ENCODE measurements at places on chromosomes 11 and 22.

DNA sequence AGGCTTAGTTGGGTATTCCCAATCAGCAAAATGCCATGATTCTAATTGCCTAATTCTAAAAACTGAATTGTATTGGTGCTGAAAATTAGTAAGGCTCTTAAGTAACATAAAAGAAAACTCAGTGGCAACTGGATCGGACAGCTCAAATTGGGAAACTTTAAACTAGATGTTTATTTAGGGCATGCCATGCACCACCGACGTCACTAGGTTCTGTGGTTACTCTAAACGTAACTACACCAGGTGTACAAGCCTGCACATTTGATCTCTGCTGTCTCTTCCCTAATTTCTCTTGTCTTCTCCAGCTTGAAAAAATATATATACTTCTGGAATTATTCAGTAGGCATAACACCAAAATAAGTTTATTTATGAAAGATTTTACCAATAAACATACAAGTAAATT, 378.2 kb downstream of the DCDC1 start:
- DNase-seq: no peak

GRCh38 chr22:33443683-33444082, 385.5 kb upstream of the SYN3 start:
- DNase-seq: no peak

DNA sequence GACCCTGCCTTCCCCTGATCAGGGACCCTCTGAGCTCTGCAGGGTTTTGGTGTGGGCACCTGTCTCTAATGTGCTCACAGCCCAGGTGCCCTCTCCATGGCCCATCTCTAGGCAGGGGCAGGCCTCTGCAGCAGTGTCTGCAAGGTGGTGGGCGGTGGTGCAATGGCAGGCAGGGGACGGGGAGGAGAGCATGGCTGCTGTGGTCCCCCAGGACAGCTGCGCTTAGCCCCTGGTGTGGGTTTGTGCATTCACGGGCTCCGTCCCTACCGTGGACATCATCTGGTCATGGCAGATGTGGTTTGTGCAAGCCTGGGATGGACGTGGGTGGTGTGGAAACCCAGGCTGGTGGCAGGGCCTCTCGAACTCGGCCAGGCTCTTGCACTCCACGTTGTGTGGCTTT, 443.1 kb downstream of the TBC1D22A start:
- DNase-seq: no peak

- DNase-seq: peak; percentile 61
Observed at GRCh38 chr11:72471005-72471898, 36.9 kb upstream of the CLPB start.

DNA sequence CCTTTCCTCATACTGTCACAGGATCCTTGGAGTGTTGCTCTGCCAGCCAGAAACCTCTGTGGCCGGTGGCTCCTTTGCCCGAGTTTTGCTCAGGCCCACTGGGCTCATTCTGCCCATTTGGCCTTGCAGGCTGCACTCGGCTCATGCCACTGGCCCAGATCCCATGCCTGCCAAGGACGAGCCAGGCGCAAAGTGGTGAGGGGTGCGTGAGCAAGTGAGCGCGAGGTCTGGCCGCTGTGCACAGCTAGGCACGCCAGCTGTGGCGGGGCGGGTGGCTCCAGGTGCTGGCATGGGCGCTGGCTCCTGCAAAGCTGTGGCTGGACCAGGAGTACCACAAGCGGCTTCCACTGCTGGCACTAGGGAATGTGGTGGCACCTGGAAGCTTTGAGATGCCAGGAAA, 2.8 kb upstream of the RNF141 start:
- no peak for DNase-seq

GRCh38 chr11:42161886-42162285, 702.4 kb upstream of the LRRC4C start:
- no peak for DNase-seq

GRCh38 chr11:12717851-12718291, 43.6 kb downstream of the TEAD1 start:
- no peak for DNase-seq

DNA sequence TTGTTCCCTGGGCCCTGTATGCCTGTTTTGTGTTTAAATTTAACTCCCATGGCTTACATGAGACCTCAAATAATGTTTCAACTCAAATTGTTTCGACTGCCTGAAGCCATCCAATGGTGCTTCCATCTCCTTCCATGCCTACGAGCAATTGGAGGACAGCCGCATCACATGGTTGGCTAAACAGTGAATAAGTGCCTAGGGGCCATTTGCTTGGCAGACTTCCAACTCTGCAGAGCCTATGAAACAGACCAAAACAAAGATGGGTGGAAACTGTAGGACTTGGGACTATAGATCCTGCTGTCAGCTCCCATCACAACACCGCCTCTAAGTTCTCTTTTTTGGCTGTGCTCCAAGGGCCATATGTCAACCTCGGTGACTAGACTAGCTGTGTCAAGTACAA, 84.1 kb downstream of the PARVA start:
- DNase-seq: no peak

GRCh38 chr22:25083807-25084200, 115.9 kb upstream of the CRYBB3 start:
- DNase-seq: no peak

GRCh38 chr11:44577231-44577830, 11.9 kb downstream of the CD82 start:
- no peak for DNase-seq

DNA sequence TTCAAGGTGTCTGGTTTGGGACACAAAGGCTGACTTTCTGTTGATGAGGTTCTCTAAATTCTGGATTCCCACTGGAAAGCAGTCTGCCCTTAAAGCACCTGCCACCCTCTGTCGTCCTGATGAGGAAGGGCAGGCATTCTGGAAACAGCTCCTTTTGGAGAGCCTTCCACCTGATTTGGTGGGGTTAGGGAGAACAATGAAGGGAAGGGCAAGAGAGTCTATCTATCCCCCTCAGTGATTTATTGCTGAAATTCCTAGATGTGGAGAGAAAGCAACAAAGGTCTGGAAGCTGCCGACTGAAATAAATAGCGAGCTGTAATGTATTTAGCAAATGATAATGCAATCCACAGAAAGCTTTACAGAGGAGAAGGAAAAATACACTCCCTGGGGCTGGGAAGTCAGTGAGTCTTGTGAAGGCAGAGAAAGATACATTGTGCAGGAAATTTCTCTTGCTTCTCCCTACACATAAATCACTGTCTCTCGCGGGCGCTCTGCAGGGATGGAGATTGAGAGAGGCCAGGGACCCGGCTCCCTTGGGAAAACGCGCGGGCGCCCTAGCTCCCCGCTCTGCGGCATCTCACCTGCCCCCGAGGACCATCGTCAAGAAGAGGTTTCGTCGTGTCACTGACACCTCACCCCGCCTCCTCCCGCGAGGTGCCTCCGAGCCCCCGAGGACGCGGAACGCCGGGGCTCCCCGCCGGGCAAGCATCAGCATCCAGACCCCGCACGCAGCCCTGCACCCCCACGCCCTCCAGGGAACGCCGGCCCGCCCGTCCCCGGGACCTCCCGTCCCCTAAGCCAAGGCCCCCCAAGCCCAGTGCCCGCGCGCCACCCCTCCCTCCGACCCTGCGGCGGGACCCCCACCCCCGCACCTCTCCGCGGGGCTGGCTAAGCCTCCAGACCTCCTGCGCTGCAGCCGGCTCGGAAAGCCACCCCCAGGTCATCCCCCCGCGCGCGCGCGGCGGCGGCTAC, 673 bp downstream of the CDON start:
- peak; percentile 23 for DNase-seq

GRCh38 chr11:70270877-70271648, 573 bp downstream of the PPFIA1 start:
- DNase-seq: no peak

- DNase-seq: no peak
Observed at GRCh38 chr11:61293867-61294716, 1.0 kb downstream of the VWCE start.

GRCh38 chr11:35082321-35083180, 56.4 kb upstream of the CD44 start:
- DNase-seq: peak; percentile 81

DNA sequence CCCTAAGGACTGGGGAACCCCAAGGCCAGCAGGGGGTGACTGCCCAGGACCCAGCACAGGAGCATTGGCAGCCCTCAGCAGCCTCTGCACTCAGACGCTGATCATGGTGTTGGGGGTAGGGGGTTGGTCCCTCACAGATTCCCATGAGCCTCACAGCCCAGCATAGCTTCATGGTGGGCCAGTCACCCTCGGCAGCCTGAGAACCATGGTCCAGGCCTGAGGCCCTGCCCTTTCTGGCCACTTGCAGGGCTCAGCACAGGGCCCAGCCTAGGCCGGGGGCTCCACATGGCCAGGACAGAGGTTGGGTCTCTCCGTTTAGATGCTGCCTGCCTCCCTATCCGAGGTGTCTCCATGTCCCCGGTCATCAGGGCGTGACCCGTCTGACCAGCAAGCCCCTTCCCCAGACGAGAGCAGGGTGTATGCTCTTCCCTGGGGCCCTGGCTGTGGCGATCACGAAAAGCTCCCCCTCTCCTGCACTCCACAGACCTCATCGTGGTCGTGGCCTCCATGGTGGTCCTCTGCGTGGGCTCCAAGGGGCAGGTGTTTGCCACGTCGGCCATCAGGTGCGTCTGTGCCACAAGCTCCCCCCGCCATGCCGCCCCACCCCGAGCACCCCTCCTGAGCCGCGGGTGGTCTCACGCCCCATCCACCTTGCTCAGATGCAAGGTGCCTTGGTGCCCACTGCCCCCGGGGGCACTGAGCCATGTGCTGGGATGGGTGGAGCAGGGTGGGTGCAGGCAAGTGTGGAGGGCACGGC, 126.2 kb downstream of the KCNQ1 start:
- no peak for DNase-seq

- no peak for DNase-seq
Observed at GRCh38 chr11:10376061-10376460, 71.2 kb downstream of the ADM start.

DNA sequence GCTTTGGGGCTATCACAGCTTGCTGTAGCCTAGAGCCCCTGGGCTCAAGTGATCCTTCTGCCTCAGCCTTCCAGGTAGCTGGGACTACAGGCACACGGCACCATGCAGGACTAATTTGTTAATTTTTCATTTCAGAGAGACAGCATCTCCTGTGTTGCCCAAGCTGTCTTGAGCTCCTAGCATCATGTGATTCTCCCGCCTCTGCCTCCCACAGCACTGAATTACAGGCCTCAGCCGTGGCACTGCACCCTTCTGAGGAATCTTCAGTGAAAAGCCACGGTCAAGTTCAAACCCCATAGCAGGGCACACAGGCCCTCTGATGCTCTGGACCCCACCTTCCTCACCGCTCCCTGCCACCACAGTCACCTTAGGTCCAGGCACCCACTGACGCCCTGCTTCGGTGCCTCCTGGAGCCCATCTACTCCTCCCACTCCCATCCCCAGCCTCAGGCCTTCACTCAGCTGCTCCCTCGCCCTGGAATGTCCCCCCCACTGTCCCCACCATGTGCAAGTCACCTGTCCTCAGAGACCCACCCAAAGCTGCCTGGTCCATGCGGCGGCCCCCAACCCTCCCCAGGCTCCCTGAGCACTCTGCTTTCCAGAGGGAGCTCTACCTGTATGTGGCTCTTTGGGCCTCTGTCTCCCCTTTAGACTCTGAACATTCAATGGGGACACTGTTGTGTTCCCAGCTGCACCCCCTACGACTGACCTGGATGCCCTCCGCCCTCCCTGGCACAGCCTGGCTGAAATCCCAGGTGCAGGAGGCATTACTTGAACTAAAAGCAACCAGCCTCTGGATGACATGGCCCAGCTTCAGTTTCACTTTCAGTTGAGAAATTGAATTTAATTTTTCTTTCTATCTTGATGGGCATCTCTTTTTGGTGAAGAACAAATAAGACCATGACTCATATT, 1.6 kb downstream of the APOL2 start:
- DNase-seq: no peak

- no peak for DNase-seq
Observed at GRCh38 chr22:38267086-38267485, 5.7 kb downstream of the TMEM184B start.

- DNase-seq: no peak
Observed at GRCh38 chr11:64150051-64150450, 15.9 kb downstream of the MACROD1 start.

GRCh38 chr22:44046485-44047141, 22.5 kb downstream of the PARVB start:
- no peak for DNase-seq

GRCh38 chr11:83285771-83286528, at the start of gene CCDC90B:
Gene CCDC90B (minus strand): TSS chr11:83286367. CDS start chr11:83285972, 395 bp downstream.
- peak; percentile 97 for DNase-seq

DNA sequence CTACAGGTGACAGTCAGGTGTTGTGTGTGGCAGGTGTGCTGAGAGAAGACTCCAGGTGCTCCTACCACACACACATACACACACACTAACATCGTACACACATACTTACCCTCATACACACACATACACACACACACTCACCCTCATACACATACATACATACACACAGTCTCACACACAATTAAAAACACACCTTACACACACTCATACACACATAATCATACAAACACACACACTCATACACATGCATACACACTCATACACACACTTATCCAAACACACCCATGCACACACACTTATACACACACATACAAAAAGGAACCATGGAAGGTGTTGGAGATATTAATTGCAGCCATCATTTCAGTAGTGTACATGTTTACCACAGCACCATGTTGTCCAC, 4.6 kb downstream of the KRTAP5-3 start:
- DNase-seq: no peak

GRCh38 chr22:46293577-46294260, 3.0 kb upstream of the GTSE1 start:
- DNase-seq: no peak

- no peak for DNase-seq
Observed at GRCh38 chr11:90355200-90355599, 132.4 kb upstream of the CHORDC1 start.

DNA sequence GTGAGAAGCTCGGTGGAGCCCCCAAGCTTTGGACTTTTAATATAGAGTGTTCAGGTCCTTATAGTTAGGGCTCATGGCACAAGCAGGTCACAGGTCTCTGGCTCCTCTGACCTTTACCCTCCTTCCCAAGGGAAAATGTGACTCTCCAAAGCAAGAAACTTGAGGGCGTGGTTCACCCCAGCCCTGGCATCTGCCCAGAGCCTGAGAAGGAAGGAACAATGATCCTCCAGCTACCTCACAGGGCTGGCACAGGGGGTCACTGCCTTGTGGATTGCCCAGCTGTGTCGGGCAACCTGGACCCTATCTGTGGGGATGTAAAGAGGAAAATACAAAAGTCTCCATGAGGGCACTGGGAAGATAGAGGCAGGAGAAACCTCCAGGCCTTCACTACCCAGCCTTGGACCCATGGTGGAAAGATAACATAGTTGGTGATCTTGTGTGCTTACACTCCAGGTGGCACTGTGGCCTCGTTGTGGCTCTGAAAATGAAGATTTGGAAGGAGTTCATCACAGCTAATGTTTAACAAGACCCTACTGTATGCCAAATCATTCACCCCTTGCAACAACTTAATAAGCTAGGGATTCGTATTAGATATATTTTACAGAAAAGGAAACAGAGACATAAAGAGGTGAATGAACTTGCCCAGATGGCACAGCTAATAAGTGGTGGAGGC, 3.8 kb upstream of the ZNF195 start:
- no peak for DNase-seq

- no peak for DNase-seq
Observed at GRCh38 chr22:26565889-26566288, 24.0 kb downstream of the TPST2 start.

DNA sequence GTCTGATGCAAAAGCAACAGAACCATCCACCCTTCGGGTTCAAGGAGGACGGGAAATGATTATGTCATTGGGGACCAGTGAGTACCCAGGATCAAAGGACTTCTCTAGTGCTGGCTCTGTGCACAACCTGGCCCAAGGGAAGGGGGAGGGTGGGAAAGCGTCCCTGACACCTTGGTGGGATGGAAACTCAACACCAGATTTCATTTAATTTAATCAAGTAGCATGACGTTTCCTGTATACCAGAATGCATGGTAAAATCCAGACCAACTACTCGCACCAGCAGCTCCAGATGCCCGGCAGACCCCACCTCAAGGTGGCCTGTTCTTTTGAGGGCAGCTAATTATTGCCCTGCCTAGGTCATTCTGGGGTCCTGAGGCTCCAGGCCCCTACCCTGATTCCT, 385.1 kb downstream of the CADM1 start:
- no peak for DNase-seq
